DMS 273 treated with DMSO at 0.1 percent for 48 hours (cell line): ENCODE measurements at places on chromosomes 3 and 15.

GRCh38 chr3:58575971-58576652 lies 1.1 kb downstream of the FAM107A start:
- DNase-seq: no peak

- no peak for DNase-seq
Observed at GRCh38 chr3:149998946-149999345, 28.3 kb upstream of the PFN2 start.

- no peak for DNase-seq
Observed at GRCh38 chr15:34329006-34329405, 8.6 kb downstream of the SLC12A6 start.

DNA sequence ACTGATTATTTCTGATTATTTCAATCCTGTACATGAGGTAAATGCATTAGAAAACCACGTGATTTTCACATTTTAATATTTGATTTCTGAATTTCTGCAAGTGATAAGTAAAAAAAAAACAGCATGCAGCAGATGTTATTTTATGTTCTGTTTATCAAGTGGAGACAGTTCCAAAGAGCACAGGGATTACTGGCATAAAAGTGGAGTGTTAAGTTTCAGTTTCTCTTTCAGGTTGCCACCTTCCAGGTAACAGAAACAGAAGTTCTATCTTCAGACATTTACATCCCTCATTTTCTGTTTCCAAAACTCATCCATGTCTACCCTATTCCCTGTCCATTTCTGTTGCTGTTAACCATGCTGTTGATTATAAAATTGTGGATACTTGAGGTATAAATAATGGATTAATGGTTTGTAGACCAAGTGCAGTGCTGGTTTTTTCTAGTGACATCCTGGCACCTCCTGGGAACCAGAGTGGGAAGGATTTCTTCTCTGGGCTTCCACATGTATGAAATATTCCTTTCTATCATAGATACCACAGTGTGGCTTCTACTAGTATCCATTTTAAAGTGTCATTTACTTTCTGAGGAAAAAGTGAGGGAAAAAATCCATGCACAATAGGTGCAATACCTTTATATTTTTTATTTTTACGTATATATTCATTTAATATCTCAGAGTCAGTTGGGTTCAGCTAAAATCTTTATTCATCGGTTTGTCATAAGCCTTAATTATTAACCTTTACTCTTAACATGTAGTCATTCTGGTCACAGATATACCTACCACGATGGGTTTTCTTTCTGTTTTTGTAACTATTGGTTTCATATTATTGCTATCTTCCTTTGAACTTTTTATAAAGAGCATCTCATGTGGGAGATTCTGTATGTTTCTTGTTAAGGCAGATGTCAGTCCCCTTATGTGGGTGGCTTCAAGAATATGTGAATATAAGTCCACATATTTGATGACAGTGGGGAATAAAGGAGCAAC lies 1010.0 kb downstream of the SQOR start:
- DNase-seq: no peak

DNA sequence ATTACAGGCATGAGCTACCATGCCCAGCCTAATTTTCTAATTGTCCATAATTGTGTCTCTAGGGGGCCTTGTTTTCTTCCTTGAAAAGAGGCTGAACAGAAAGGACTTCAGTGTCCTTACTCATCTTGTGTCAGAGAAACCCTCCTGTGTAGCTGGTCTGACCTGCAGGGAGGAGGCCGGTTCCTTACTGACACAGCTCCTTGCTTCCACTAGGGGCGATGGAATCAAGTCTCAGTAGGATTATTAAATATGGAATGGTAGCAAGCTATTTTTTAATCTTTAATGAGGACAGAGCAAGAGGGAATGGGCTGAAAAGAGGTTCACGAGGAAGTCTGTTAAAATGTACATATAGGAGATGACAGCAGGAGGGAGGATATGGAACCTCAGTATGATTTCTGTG lies 8.6 kb downstream of the LPCAT4 start:
- DNase-seq: no peak

DNA sequence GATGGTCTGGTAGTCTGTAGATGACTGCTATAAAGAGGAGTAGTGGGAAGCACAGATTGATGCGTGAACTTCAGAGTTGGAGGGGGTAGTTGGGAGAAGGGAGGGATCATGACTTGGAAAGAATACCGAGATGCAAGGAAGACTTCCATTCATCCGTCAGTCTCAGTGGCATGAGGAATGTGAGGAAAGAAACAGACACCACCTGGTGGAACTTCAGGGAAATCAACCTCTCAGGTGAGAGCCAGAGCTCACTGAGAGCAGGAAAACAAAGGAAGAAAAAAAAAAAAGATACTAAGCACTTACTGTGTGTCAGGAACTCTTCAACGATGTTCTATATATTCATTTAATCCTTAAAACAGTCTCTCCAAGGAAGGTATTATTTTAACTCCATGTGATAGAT lies 172.4 kb downstream of the OXSM start:
- no peak for DNase-seq

GRCh38 chr15:42375941-42376340 lies 16.6 kb downstream of the CAPN3 start:
- DNase-seq: no peak

GRCh38 chr3:32655167-32655566 lies 29.8 kb upstream of the CNOT10 start:
- no peak for DNase-seq

DNA sequence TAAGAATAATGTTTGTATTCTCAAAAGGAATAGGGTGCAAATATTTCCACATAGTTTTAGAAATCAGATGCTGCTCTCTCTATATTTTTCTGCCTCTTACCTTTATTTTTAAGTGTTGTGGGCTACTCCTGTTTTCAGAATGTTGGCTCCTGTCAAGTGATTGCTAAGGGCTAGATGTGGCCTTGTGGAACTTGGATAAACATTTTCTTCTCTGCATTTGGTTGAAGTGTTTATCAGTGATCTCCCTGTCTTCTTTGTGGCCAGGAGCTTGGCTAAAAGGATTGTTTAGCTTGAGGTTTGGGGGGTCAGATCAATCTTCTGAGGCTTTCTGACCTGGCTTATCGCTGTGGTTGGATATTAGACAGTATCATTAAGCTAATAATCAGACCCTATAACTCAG lies 112.6 kb downstream of the TCF12 start:
- no peak for DNase-seq

DNA sequence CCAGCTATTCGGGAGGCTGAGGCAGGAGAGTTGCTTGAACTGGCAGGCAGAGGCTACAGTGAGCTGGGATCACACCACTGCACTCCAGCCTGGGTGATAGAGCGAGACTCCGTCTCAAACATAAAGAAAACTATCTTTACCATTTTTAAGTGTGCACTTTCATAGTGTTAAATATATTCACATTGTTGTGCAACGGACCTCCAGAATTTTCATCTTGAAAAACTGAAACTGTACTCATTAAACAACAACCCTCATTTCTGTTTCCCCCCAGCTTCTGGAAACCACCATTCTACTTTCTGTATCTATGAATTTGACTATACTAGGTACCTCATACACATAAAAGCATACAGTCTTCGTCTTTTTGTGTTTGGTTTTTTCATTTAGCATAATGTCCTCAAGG lies 375.1 kb downstream of the SHQ1 start:
- DNase-seq: no peak

DNA sequence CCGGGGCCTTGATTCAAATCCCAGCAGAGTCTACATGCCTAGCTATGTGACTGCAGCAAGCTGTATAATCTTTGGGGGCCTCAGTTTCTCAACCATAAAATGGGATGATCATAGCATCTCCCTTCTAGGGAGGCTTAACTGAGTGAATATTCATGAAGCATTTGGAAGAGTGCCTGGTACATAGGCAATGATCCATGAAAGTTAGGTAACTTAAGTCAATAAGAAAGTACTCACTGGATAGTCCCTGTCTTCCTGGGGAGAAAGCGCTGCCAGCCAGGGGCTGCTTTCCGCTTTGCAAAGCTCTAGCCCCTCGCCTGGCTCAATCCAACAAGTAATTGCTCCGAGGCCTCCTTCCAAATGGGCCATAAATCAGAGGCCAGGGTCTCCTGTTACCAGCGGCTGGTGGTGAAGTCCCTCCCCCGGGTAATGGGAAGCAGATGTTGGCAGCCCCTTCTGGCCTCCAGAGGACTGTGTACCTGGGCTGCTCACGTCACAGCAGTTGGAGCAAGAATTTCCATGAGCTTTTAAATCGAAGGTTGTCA lies 521.9 kb upstream of the PROK2 start:
- peak; percentile 80 for DNase-seq

- peak; percentile 29 for DNase-seq
Observed at GRCh38 chr3:70606018-70606417, 293.6 kb upstream of the MDFIC2 start.

- DNase-seq: no peak
Observed at GRCh38 chr15:80265021-80265420, 13.0 kb upstream of the CTXND1 start.

DNA sequence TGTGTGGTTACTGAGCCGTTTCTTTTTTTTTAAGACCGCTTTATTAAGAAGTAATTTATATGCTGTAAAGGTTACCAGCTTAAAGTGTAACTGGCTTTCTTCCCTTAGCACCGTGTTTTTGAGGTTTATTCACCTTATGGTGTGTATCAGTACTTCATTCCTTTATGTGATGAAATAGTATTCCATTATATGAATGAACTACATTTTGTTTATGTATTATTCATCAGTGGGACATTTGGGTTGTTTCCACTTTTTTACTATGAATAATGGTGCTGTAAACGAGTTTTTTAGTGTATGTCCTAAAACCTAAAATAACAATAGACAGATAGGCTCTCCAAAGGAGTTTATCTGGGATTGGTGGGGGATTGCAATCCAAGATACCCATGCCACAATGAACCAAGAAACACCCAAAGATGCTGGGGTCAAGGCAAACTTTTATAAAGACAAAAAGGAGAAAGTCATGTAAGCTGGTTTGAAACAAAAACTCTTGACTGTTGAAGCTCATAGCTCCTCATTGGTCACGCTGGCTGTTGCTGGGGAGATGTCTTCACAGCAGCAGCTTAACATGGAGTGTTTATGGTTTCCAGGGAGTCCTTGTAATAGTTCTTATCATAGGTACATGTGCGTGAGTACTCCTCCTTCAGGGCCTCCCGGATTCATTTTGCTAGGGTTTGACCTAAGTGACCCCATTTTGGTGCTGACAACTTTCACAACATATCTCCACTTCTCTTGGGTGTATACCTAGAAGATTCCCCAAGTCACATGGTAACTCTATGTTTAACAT lies 16.0 kb downstream of the TM2D3 start:
- DNase-seq: no peak

GRCh38 chr3:161915418-161915750 lies 418.8 kb downstream of the OTOL1 start:
- DNase-seq: no peak

DNA sequence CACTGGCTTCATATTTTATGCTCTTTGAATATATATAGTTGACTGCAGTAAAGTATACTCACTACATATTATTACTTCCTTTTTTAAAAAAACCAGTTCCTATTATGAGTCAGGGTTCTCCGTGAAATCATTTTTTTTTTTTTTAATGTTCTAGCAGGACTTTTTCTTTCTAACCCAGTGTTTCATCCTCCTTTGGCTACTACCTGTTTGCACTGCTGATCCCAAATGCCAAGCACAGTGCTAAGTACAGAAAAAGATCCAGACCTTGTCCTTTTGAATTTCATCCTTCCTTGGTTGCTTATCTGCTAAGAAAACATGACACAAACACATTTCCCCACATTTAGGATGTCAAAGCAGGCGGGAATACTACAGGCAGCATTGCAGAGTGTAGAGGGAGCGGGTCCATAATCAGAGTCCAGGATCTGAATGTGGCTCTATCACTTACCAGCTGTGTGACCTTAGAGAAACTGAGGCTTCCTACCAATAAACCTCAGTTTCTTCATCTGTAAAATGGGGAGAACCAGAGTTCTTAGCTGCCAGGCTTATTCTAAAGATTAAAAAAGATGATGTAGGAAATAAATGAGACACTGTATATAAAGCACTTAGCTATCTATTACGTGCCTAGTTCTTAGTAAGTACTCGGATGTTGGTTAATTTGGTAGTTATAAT lies 37.2 kb upstream of the ANPEP start:
- no peak for DNase-seq

- DNase-seq: no peak
Observed at GRCh38 chr3:45041666-45042065, 15.6 kb downstream of the CLEC3B start.

GRCh38 chr15:57377478-57377847 lies 1.2 kb downstream of the CGNL1 start:
- DNase-seq: no peak

GRCh38 chr15:93645594-93645993 lies 556.6 kb upstream of the RGMA start:
- no peak for DNase-seq

GRCh38 chr3:186985661-186986364 lies 55.5 kb downstream of the ST6GAL1 start:
- DNase-seq: no peak

DNA sequence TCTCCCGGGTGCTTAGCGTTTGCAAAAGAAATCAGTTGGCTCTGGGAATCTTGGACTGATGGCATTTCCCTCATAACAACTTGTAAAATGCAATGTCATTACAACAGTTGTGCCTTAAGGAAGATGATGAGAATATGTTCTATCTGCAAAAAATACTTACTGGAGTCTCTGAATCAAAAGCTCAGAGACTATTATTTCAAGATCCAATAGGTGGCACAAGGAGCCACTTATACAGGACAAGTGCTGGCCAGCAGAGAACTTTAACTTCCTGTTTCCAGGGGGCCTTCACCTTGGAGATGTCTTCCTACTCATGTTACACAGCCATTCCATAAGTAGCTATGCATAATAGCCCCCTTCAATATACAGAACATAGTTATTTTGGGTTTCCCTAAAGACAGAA lies 8.9 kb upstream of the RPS27L start:
- DNase-seq: no peak

DNA sequence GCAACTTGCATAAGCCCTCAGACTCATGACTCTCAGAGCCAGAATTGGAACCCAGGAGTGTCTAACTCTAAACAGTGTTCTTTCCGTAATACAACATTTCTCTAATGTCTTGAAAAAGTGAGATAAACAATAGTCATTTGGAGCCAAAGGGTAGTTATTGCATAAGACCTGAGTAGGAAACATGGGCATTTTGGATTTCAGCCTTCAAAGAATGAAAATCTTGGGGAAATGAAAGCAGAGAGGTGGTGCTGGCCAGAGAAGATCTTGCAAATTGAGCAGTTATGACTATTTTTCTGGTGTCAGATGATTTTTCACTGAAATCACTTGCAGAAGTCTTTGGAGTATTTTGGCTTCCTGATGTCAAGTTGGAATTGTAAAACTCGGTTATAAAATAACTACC lies 379.4 kb downstream of the DIPK2A start:
- no peak for DNase-seq

GRCh38 chr3:28039234-28039633 lies 202.2 kb upstream of the CMC1 start:
- no peak for DNase-seq

DNA sequence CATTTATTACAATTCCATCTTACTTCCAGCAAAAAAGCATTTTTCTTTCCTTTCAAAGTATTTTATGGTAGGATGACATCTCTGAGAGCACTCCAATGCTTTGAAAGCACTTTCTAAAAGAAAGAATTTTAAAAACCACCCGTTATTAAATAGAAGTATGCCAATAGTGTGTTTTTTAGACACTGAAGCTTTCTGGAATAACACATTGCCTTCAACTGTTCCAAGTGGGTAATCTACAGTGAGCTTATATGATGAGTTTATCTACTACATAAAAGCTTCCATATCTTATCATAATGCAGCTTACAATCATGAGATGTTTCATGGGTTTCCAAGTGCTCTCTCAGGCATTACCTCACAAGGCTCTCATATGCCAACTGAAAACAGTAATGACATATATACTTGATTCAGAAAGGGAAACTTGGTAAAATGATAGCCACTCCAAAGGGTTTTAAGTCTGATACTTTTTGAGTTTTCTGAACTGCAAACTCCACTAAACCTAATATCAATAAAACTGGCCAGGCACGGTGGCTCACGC lies 14.1 kb downstream of the CMTM6 start:
- DNase-seq: no peak

- DNase-seq: no peak
Observed at GRCh38 chr15:92416557-92416956, 22.9 kb downstream of the ST8SIA2 start.
